Non-pigmented ciliary epithelial cell (primary cell): ENCODE measurements at places on chromosomes 1 and 21.

- DNase-seq, result no peak
Measured at GRCh38 chr1:195745189-195746010, 862.8 kb downstream of the KCNT2 start.

DNA sequence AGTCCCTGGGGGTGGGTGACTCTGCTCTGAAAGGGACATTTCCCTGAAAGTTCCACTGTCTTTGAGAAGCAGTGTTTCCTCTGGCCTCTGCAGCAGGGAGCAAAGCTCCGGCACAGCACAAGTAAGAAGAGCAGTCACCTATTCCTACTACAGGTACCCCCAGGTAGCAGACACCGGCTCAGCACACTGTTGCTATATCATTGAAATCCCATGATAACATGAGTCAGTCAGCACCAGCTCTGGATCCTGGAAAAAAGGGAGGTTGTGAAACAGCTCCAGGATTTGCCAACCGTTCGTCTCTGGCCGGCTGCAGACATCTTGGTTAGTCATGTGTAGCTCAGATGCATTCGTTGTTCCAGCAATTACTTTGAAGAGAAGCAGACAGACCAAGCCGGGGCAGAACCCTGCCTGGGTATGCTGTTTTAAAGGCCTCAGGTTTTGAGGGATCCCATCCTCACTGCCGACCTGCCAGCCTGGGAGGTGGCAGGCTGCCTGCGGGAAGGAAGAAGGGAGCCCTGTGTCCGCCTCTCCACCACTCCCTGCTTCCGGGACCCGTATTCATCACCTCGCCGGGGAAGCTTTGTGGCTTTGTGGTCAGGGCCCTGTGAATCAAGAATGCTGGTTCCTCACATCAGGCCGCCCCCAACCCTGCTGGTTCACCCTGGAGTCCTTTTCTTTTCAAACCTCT is 139.2 kb downstream of the CLIC6 start:
- DNase-seq, result peak; percentile 79

- no peak for DNase-seq
Measured at GRCh38 chr1:63935553-63935952, 161.7 kb downstream of the ROR1 start.

- DNase-seq, result no peak
Measured at GRCh38 chr1:230222678-230223077, 155.6 kb downstream of the GALNT2 start.

DNA sequence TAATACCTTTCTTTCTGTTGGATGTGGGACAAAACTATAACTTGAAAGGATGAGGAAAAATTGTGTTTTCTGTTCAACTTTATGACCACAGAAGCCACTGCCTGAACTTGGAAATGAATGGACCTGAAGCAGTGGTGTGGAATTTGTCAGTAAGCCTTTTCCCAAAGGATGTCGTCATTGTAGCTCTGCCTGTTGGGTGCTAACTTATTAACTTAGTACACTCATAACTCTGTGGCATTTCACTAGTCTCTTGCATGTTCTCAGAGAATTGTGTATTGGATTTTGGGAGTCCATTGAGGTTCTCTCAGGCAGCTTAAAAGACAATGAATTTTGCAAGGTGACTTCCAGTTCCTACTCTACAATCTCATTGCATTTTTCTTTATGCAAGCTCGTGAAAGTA is 49.6 kb downstream of the KCNK2 start:
- no peak for DNase-seq

DNA sequence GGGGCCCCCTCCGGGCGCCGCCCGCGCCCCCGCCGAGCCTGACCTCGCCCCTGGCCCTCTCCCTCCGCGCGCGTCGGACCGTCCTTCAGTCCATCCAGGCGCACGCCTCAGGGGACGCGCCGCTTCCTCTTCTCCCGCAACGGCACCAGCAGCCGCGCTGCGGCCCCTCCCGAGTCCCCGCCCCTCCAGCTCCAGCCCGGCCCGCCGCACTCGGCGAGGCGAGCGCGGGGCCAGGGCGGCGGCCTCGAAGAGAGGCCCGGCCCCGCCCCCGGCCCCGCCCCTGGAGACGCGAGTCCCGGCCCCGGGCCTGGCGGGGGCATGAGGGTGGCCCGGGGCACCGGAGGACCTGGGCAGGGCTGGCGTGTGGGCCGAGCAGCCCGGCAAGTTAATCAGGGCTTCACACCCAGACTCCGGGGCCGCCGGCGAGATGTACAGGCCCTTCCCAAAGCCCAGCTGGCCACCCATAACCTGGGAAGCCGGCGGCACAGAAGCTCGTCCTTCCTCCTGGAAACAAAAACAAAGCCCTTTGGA is at the start of gene IGSF3:
IGSF3 (minus strand) TSS at position 159 of the 531 bp plus-strand sequence. CDS start 1,407 bp downstream, outside the sequence.
- no peak for DNase-seq

DNA sequence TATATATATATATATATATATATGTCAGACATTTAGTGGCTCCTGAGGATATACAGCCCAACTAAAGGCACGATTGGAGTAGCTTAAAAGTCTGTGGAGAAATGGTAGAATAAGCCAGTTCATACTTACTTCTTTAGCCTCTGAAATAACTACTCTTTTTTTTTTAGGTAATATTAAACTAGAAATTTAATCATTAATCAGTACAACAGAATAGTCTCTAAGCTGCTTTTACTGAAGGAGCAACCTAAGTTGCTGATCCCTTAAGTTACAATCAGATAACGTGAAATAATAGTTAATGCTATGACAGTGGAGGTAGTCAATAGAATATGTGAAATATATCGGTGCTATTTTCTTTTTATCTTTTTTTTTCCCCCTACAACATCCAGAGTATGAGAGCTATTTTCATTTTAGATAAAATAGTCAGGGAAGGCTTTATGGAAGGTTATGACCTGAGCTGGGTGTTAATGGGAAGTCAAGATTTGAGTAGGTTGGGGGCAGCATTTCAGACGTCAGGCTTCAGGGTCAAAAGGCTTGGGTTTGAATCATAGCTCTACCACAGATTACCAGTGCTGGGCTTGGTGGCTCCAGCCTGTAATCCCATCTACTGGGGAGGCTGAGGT is 15.6 kb downstream of the ZMPSTE24 start:
- no peak for DNase-seq

DNA sequence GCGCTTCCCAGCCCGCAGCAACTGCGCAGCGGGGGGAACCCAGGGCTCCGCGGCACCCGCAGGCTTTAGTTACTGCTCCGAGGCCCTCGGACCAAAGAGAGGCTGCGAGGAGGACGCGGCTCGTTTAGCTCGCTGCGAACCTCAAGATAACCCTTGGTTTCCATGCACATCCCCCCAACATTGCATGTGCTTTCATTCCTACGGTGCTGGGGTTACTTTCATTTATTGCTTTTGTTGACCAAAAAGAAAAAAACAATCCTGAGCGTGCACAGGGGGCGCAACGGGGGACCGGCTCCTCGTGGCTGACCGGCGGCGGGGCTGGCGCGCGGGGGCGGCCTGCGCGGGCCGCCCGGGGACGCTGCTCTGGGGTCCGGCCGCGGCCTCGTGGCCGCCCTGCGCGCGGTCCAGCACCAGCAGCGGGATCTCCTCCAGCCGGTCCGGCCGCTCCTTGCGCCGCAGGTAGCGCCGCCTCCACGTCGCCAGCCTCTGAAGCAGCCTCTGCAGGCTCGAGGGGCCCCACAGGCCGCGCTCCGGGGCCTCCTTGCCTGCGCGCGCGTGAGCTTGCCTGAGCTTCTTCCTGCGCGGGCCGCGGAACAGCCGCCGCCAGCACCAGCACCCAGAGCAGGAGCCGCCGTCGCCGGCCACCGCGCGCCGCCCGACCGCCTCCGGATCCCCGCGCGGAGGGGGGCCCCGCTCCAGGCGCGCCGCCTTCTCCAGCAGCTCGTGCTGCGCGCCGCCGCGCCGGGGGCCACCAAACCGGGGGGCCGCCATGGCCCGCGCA is 77.4 kb downstream of the DESI2 start:
- DNase-seq, result no peak

DNA sequence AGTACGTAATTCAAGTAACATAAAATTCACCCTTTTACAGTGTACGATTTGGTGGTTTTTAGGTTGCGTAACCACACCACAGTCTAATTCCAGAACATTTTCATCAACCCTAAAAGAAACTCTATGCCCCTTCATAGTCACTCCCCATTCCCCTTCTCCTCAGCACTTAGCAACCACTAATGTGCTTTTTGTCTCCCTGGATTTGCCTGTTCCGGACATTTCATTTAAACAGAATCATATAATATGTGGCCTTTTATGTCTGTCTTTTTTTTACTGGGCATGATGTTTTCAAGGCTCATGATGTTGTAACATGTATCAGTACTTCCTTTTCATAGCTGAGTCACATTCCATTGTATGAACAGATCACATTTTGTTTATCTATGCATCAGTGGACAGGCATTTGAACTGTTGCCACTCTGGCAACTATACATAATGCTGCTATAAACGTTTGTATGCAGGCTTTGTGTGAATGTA is 20.8 kb downstream of the OBSCN start:
- DNase-seq, result peak; percentile 83

- DNase-seq, result no peak
Measured at GRCh38 chr1:55048453-55049270, 9.3 kb downstream of the PCSK9 start.

- no peak for DNase-seq
Measured at GRCh38 chr1:57551476-57551875, 127.6 kb upstream of the DAB1 start.

DNA sequence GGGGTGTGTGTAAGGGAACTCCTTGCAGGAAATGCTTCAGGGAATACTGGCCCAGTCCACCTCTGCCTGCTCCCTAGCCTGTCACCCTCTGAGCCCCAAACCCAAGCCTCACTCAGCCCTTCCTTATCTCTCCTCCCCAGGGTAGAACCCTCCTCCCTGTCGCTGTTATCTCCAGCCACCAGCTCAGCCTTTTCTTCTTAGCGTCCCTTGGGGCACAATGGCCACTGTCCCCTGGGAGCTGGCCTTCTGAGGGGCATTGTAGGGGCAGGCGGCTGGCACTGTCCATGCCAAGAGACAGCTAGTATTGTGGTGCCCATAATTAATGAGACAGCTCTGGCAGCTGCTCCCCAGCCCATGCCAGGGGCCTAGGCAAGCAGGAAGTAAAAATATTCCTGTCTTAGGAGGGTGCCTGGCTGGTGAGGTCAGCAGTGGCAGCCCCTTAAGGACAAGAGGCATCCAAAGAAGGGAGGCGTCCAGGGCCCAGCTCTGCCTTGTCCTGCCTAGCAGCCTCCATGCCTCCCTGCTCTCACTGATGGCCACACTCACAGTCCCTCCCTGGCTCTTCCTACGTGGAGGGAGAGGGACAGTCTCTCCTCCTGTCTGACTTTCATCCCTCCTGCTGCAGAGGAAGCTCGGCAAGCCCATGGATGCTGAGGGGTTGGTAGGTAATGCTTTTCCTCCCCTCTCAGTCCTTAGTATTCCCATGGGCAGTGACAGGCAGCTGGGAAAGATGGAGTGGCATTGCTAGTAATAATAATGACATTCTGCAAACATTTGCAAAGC is 37.5 kb downstream of the KCNQ4 start:
- no peak for DNase-seq

DNA sequence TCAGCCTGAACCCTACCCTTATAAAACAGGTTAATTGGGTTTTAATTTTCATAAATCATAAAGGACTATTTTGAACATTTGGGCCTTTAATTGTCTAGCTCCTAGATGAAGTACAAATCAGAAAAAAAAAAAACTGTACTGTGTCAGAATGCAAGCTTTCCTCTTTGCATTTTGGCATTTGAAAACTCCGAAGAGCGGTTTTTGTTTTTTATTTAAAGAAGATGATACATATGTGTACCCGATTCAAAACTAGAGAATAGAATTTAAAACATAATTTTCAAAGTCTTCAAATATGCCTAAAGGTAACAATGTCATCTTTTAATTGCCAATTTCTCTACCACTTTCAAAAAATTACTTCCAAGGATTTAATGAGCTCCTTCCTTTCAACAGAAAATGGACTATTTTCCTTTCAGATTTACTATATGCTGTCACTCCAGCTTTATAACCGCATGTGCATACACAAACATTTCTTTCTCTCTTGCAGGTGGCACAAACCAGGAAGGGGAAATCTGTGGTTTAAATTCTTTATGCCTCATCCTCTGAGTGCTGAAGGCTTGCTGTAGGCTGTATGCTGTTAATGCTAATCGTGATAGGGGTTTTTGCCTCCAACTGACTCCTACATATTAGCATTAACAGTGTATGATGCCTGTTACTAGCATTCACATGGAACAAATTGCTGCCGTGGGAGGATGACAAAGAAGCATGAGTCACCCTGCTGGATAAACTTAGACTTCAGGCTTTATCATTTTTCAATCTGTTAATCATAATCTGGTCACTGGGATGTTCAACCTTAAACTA is 33.7 kb downstream of the MRPL39 start:
- DNase-seq, result peak; percentile 98

- no peak for DNase-seq
Measured at GRCh38 chr1:66381621-66382275, 152.2 kb upstream of the SGIP1 start.

GRCh38 chr21:42377211-42377950 is 11.0 kb upstream of the TFF1 start:
- no peak for DNase-seq

DNA sequence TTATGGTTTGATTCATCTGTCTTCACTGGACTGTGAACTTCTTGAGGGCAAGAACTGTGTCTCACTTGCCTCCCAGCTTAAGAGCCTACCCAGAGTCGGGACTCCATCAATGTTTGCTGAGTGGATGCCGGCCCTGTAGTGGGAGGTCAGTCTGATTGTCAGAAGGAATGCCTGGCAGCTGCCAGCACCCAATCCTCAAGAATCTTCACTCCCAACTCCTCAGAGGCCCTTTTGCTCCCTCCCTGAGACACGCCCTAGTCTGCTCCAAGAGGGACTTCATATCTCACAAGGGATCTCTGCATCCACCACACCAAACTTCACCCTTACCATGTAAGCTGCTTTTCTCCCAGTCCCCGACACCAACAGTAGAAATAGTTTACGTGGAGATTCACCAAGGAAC is 15.2 kb upstream of the KDM4A start:
- DNase-seq, result no peak

DNA sequence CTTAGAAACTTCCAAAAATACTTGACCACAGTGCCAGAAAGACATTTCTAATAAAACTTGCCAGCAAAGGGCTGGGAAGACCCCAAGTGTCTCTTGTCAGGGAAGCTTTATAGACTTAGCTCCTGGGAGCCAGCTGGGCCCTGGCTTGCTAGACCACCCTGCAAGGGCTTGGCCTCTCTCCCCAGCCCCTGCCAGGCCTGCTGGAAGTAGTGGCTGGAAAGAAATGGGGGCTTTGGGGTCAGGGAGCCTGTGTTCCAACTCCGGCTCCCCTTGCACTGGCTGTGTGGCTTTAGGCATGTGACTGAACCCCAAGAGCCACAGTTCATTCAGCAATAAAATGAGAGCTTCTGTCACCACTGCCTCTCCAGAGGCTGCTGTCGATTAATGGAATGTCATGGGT is 31.1 kb downstream of the H3-3A start:
- no peak for DNase-seq

GRCh38 chr1:180031664-180032063 is 77.1 kb downstream of the CEP350 start:
- DNase-seq, result no peak
